ENCODE measurements at places on chromosomes 6 and 20.

GRCh38 chr20:59269411-59270025 lies 30.9 kb upstream of the EDN3 start:
- DNase-seq: no peak

DNA sequence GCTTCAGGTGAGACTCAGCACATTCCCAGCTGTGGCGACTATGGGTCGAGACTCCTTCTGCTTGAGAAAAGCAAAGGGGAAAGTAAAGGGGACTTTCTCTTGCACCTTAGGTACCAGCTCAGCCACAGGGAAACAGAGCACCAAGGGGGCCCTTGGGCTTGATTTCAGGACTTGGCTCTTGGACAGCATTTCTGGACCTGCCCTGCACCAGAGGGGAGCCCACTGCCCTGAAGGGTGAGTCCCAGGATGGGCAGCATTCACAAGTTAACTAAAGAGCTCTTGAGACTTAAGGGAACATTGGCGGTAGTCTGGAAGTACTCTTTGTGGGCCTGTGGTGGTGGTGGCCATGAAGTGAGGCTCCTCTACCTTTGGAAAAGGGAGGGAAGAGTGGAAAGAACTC lies 50.3 kb upstream of the RCAN2 start:
- DNase-seq: no peak

GRCh38 chr6:16518265-16518664 lies 243.0 kb downstream of the ATXN1 start:
- no peak for DNase-seq

DNA sequence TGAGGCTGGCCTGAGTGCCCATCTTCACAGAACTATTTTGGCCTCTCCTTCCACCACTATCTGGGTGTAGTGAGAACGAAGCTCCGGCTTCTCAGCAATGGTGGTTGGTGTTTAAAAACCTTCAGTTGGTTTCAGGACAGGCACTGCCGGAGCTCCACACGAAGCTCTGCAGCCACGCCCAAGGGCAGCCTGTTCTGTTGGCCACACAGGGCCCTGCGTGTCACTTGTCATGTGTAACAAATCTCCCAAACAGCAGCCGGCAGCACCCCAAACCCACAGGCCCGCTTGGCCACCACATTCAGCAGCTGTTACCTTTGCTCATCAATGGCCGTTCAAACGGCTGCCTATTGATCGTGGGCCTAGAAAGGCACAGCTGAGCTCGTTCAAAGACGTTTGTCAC lies 97.5 kb downstream of the ERMARD start:
- DNase-seq: no peak

DNA sequence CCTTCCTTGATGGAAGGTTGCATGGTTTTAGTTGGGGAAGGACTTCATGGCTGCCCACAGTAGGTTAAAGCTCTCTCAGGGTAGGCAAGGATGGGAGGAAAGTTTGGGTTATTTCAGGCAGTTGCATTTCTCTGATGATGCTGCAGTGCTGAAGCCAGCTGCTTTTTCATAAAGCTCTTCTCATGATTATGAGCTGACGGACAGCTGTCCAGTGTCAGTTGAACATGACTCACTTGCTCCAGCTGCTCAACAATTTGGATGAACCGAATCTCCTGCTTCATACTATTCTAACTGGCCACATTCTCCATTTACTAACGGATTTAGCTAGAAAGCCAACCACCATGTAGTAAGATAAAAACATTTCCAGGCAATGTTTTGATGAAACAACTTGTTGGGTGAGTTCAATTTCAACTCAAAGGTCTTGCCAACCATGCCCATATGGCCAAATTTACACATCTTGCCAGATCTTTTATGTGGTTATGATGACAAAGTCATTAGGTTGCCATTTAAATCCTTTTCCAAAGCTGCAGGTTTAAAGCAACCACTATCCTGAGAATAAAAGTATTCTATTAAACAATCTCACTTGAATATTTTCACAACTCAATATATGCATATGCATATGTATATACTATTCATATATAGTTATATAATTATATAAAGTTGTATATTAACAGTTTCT lies 125.9 kb downstream of the HS3ST5 start:
- no peak for DNase-seq

Measured in stimulated activated CD4-positive, alpha-beta T cell treated with anti-CD3 and anti-CD28 coated beads, Interleukin-12 subunit alpha, Interleukin-12 subunit beta, amount 100 ng/mL, for 24 hours (primary cell).